ENCODE measurements at places on chromosomes 3 and 15.

DNA sequence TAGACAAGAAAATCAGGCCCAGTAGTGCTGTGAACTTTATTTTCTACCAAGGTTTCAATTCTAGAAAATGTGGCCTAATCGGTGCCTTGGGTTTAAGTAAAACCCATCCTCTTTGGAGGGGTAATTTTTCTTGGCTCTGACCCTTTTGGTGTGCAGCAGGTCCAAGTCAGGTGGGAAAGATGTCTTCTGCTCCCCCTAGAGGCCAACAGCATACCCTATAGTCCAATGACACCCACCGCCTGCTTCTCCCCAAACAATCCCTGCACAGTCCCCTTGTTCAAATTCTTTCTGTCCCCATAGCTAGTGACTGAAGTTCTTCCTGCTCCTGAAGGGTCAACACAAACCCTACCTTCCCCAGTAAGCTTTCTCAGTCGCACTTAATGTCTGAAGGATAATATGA lies 261.8 kb upstream of the GOLGA6L4 start:
- DNase-seq = no peak

DNA sequence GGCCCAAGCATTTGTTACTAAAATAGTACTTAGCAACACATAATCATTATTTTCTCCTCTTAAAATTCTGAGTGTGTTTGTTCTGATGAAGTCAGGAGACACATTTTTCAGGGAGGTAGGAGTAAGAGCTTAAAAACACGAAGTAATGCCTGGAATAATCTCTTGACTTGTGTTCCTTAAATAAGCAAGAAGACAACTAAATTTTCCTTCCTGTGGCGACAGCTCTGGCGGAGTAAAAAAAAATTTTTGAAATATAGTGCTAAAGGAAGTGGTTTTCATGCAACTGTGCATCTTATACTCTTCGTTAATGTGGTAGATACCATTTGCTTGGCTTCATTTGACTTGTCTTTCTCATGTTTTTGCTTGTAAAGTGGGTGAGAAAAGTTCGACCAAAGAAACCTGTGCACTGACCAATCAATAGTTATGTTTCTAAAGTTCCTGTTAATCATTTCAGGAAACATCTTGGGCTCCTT lies 11.1 kb upstream of the MBNL1 start:
- no peak for DNase-seq

GRCh38 chr3:160684368-160684740 lies 7.4 kb downstream of the ARL14 start:
- DNase-seq = no peak

GRCh38 chr3:151371526-151371925 lies 13.0 kb downstream of the P2RY12 start:
- DNase-seq = no peak

- DNase-seq = peak; percentile 90
These were observed 639 bp downstream of the FOXP1 start for GRCh38 chr3:71582612-71583565.

GRCh38 chr15:29736744-29737020 lies 85.6 kb downstream of the TJP1 start:
- DNase-seq = no peak

DNA sequence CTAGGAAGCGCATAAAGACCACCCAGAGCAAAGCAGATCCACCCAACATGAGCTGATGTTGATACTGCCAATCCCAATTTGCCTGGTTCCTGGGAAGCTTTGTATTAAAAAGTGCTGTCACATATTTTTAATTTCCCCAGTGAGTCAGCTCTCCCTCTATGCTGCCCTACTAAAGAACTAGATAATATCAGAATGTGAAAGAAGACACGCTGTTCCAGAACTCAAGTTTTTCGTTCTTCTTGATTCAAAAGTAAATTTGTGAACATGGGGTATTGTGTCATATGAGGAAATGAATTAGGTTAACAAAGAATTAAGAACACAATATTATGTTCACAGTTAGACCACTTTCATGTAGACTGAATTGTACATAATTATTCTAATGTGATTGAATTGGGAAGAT lies 734.2 kb upstream of the ALCAM start:
- no peak for DNase-seq

GRCh38 chr3:143132246-143132980 lies 12.8 kb downstream of the CHST2 start:
- DNase-seq = no peak

DNA sequence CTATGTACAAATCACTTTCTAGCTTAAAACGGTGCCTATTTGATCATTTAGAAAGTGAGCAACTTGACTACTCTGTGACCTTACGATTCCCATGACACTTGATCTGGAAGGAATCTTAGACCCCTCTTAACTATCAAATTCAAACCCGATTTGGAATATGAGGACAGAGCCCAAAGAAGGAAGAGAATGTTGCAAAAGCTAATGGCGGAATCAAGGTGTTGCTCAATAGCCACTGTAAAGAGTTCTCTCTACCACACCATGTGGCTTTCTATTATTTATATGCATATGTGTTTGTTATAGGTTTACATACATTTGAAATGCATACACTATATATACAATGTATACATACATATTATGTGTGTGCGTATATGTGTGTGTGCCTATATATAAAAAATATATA lies 39.9 kb downstream of the PYDC2 start:
- DNase-seq = no peak

DNA sequence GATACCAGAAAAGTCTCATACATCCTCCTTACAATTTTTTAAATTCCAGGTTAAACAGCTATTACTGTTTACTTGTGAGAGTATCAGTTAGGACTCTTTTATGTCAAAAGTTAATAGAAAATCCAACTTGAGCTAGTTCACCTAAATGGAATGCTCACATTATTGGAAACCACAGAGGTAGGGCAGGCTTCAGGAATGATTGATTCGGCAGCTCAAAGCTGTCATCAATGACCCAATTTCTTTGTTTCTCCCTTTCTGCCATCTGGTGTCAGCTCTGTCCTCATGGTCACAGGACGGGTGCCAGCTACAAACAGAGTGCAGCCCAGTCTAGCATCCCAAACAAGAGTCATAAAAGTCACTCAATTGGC lies 32.2 kb downstream of the CFAP20DC start:
- no peak for DNase-seq

GRCh38 chr3:180981912-180982311 lies 7.6 kb downstream of the DNAJC19 start:
- no peak for DNase-seq

DNA sequence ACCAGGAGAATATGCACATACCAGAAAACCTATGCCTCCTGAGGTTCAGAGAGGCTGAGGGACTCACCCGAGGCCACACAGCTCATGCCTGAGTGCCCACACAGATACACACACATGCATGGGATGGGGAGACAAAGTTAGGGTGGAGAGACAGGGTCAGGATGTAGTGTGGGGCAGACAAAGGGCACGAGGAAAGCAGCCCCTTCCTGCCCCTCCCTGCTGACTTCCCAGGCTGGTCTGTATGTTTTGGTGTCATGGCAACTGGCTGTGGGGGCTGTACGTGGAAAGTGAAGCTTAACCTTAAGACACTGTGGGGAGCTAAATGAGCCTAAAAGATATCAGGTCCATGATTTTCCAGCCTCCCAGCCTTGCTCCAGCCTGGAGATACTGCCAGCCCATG lies 57.8 kb downstream of the EPHB3 start:
- DNase-seq = no peak

- no peak for DNase-seq
These were observed 142.3 kb downstream of the PDCD6IP start for GRCh38 chr3:33940736-33941135.

DNA sequence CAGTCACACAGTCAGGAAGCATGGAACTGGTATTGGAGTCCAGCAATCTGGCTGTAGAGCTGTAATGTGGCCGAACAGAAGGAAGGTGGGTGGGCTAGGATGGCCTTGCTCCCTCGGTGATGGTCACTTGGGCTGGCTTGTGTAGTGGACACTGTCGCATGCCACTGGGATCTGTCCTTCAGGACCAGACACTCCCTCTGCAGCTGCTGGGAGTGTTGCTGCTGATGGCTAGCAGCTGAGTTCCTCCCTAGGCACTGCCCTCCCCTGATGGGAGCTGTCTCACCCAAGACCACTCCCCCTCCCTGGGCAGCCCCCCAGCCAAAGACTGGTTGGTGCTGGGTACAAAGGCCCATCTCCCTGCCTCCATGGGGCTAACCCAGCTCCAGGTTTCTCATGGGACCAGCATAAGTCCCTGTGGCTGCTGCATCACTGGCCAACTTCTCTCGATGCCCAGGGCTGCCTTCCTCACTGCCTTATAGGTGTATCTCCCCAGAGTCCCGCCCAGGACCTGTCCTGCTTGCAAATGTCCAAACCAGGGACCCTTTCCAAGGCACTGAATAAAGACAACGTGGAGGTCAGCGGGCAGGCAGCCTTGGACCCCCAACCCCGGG lies 48.4 kb downstream of the WNT7A start:
- DNase-seq = no peak

DNA sequence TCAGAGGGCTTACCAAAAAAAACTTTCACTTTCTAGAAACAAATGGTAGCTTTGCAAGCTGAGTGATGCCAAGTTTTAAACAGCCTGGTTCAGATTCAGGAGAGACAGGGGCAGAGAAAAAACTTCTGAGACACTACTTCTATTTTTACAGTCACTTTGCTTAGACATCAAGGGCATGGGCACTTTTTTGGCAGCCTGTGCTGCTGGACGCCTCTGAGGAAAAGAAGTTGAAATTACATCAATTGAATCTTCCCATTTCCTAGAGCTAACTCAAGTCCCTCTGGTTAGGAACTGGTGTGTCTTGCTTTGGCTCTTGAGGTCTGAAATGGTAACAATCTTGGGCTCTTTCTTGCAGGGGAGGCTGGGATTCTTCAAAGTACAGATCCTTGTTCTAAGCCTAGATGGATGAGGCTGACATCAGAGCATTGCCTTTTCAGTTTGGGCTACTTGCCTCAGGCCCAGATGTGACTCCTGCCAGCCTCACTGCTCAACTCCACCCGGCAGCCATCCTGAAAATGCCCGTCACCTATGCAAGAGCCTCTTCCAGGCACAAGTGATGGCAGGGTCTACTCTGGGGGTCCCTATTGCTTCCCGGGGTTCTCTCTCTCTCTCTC lies 357.5 kb downstream of the FOXP1 start:
- DNase-seq = no peak

DNA sequence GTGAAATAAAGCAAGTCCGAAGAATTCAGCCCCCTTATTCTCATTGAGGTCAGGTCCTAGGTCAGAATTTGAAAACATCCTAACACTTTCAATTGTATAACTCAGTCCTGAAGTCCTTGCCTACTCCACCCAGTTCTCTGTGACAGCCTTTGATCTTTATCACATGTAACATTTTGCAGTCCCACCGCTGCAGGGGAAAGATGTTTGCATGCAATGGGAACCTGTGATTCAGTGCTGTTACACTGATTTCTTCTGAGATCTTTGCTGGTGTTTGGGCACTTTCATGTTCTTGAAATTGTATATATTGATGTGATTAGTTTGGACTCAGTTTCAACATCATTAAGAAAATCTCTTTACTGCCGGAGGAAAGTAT lies 18.0 kb upstream of the SECISBP2L start:
- no peak for DNase-seq

GRCh38 chr15:71153823-71154524 lies 38.7 kb downstream of the THSD4 start:
- DNase-seq = no peak

- DNase-seq = no peak
These were observed 440.0 kb downstream of the PDCD6IP start for GRCh38 chr3:34238407-34238806.

DNA sequence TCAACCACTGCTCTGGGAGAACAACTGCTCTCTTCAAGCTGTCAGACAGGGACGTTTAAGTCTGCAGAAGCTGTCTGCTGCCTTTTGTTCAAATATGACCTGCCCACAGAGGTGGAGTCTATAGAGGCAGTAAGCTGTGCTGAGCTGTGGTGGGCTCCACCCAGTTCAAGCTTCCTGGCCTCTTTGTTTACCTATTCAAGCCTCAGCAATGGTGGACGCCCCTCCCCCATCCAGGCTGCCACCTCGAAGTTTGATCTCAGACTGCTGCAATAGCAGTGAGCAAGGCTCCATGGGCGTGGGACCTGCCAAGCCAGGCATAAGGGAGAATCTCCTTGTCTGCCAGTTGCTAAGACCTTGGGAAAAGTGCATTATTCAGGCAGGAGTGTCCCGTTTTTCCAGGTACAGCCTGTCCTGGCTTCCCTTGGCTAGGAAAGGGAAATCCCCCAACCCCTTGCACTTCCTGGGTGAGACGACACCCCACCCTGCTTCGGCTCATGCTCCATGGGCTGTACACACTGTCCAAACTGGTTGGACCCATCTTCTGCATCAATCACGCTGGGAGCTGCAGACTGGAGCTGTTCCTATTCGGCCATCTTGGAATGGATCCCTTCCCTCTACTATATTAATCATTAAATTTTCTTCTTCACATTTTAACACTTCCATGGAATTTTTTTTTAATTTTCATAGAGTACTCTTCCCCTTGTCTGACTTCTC lies 167.0 kb upstream of the UBE2E2 start:
- peak; percentile 88 for DNase-seq

- DNase-seq = no peak
These were observed 285.1 kb downstream of the CHL1 start for GRCh38 chr3:481680-482079.

DNA sequence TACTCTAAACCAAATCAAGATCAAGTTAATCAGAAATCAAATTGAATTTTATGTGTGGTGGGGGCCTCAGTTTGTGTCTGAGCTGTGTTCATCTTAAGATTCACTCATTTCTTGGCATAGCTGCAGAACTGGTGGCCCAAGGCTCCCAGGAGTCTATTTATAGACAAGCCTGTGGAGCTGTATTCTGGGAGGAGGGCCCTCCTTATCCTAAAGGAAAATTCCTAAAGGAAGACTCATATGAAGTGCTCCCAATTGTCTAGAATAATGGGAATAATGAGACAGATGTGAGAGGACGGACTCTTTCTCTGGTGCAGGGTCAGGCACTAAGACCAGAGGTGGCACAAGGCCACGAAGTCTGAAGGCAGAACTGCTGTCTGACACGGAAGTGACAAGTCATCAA lies 38.9 kb downstream of the C3orf85 start:
- no peak for DNase-seq

DNA sequence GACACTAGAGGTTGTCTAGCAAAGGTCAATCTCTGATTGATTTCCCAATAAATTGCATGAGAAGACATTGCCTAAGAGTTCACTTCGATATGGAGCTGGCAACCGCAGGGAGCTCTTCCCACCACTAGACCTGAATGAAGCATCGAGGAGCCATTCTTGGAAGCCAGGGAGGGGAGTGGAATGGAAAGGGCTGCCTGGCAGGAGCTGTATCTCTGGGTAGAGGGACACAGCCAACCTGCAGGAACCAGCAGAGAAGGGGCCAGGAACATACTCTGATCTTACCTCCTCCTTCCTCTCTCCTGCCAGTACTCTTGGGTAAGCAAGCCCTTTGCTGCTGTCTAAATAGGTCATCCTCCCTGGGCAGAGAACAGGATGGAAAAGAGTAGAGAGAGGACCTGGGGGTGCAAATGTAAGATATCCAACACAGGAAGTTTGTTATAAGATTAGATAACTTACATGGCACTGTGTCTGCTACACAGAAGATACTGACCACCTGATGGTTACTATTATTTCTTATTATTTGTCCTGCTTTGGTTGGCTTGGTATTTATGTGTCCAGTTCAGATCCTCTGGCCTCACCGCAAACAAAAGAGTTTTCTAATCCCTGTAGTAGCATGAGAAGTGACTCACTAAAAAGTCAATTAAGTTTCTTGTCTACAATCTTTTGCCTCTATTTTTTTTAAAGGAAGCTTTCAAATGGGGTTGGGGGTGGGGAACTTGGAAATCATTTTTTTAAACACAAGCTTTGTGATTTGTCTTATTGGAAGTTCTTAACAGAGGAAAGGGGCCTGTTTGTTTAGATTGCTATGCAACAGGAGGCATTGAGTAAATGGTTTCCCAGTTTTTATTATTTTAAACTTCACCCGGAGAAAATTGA lies 156.7 kb upstream of the TSC22D2 start:
- DNase-seq = no peak

- DNase-seq = peak; percentile 91
These were observed 6.5 kb upstream of the ALDH1A3 start for GRCh38 chr15:100873029-100873677.

- no peak for DNase-seq
These were observed 67.0 kb upstream of the TNFAIP8L3 start for GRCh38 chr15:51161491-51162220.
